ENCODE measurements at places on chromosomes 6 and 20.
A peak's percentile ranks its signal among the peaks of the same experiment; 100 is the strongest.

DNA sequence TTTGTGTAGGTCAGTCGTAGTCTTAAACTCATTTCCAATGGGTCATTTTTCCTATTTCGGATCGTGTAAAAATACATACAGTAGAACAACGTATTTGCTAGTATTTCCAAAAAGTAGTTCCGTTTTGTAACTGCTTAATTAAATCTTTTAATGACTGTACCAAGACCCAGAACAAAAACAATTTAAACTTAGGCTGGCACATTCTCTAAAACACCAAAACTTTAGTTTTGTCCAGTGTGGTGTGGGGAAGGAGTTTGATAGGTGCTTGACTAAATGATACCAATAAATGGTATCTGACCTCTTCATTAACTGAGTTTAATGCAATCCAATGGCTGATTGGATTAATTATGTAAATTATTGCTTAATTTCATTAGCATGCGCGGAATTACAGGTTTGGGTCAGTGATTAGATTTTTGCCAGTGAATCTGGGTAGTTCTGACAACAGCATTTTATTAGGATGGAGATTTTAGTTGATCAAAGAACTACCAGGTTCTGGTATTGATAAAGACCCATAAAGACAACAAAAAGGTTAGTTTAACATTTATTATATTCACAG is 20.8 kb downstream of the OR2B2 start:
- no peak for DNase-seq

DNA sequence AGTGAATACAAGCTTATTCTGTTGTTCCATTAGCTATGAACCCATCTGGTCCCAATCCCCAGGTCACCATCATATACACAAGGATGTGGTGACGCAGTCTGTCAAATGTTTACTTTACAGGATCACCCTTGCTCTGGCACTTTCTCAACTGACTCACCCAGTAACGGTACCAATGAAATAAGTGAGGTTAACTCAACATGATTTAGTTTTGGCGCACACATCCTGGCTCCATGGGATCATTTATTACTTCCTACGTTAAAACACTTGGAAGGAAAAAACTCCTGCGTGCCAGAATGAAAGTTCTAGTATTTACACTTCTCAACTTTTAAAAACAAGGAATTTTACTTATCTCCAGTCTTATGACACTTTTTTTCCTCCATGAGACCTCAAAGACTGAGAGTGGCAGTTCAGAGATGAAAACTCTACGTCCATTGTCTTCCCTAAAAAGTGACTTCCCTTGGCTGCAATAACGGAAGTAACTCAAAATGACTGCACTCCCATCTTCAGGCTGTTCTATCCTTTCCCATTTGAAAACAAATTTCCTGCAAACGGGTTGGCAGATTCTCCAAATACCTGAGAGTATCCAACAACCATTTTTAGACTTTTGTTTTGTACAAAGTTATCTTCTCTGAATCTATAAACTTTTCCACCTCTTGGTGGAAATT is 15.9 kb downstream of the AGPAT4 start:
- DNase-seq, result no peak

DNA sequence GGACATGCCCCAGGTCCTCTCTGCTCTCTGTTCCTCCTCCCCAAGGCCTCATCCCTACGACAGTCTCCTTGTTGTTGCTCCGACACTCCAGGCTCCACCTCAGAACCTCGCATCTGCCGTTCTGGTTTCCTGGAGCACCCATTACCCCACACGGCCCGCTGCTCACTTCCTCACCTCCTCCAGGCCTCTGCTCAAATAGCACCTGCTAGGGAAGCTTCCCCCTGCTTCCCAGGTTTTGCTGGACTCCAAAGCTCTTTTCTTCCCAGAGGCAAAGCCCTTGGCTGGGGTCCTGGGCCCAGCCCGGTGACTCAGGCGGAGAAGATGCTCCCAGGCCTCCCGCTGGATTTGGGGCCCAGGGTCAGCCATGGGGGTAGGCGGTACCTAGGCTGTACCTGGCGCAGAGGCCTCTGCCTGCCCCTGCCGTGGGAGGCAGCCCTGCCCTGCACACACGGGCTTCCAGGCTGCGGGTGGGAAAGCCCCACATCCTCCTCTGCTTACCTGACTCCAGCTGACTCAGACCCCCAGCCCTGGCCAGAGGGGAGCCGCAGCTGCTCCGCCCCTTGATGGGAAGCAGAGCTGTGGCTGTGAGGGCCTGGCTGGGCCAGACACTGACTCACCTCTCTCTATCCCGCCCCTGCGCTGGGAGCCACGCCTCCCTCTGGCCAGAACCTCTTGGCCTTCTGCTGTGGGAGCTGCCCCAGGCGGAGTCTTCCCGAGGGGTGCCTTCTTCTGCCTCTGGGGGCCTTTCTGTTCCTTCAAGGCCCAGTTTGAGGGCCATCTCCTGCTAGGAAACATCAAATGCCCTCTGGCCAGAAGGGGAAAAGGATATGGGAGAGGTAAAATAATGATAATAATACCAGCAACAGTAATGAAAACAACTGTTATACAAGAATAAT is 130.5 kb downstream of the CEBPB start:
- DNase-seq, result peak; percentile 56

- no peak for DNase-seq
Observed at GRCh38 chr20:62202676-62203377, 17.3 kb downstream of the HRH3 start.

- DNase-seq, result no peak
Observed at GRCh38 chr6:80402266-80402665, 295.8 kb downstream of the BCKDHB start.

GRCh38 chr20:63758152-63758551 is 18.6 kb downstream of the SLC2A4RG start:
- no peak for DNase-seq

GRCh38 chr6:45567879-45568278 is 190.1 kb upstream of the SUPT3H start:
- DNase-seq, result no peak

GRCh38 chr6:135418040-135418760 is 79.3 kb downstream of the AHI1 start:
- DNase-seq, result no peak

DNA sequence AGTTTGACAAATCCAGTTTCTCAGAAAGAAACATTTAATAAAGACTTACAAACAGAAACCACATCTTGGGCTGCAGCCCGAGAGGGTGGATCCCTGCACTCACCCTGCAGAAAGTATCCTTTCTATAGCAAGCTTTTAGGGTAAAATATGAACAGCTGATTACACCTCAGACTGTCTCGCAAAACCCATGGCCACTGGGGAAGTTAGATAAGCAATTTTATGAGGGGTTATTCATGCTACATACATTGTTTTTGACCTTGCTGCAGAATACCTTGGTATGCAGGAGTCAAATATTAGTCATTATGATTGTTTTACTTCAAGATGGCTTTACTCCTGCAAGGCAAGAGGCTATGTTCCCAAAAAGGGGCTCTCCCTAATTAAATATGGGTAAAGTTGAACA is 126.9 kb downstream of the OR2B2 start:
- no peak for DNase-seq

DNA sequence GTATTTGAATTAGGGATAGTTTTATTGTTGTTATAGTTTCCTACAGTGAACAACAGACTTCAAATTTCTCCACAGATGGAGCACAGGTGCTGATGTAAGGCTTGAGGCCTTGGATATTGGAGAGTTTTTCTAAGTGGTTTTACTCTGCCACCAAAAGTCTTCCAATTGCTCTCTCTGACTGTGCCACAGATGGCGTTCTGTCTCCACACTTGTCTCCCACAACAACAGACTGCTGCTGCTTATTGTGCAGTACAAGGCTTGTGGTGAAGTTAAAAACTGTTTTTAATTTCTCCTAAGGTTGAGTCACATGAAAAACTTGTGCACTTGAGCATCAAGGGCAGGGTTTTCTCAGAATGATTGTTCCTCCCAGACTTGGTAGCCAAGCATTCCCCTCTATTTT is 460.9 kb upstream of the KHDRBS2 start:
- DNase-seq, result no peak

DNA sequence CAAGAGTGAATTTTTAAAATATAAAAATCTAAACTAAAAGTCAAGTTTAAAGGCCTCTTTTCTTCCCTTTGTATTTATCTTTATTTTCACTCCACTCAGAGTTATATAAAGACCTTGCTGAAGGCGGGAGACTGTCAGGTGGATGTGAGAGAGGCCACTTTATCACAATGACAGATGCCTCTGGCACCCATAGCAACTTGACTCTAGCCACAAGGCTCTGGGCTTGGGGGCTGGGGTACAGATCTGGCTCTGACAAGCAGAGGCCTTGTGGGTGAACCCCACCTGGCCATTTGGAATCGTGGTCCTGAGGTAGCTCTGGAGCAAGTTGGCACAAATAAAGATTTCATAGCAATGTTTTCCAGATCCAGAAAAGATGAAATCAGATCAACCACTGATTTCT is 417.2 kb downstream of the RFPL4B start:
- DNase-seq, result no peak
